ENCODE measurements at places on chromosomes 1 and 21. TPM values are rescaled to one million over a fixed set of nuclear protein-coding genes. Genes with fewer than 3 reads are reported as not detected.
A peak's percentile ranks its signal among the peaks of the same experiment; 100 is the strongest.

ZMYND12 gene
- total RNA-seq: 4.7 TPM

ASPM gene
- 14.5 TPM for total RNA-seq

PCBP3 gene
- 1.7 TPM for total RNA-seq

PRKAA2 gene
- total RNA-seq: 0.93 TPM

SIPA1L2 gene
- 15.9 TPM for total RNA-seq

ELF3 gene
- 0.41 TPM for total RNA-seq

KCNK2 gene
- 29.7 TPM for total RNA-seq

- DNase-seq: no peak
- peaks cover 49% of the 10 kb centered on the region for H3K36me3 ChIP-seq
- no peak overlapping the region for H3K27ac ChIP-seq
- no peaks in the 10 kb centered on the region for H3K27me3 ChIP-seq
- peaks cover 10% of the 10 kb centered on the region for H3K4me1 ChIP-seq
Measured at GRCh38 chr1:183543619-183544204, 46.5 kb downstream of the NCF2 start.

DNA sequence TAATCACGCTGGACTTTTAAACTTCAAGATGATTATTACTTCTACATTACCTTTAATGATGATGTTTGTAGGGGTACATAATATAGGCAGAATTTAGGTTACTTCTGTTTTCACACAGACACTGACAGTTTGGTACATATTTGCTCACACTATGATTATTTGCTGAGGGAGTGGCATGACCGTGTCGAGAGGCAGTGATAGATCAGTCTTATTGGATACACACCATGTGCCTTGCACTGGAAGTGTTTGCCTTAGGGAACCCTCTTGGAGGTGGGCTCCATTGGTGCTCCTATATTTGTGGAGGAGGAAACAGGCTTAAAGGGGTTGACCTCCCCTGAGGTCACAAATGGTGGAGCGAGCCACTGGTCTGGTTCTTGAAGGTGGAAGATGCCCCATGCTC is 132.1 kb downstream of the PRDM2 start:
- H3K27me3 ChIP-seq: no peaks in the 10 kb centered on the region
- no peak for DNase-seq
- no peaks in the 10 kb centered on the region for H3K36me3 ChIP-seq
- H3K4me1 ChIP-seq: no peaks in the 10 kb centered on the region
- no peak overlapping the region for H3K4me3 ChIP-seq

GRCh38 chr21:31997191-31997590 is 124.4 kb downstream of the HUNK start:
- peaks cover 3% of the 10 kb centered on the region for H3K4me1 ChIP-seq
- no peaks in the 10 kb centered on the region for H3K27me3 ChIP-seq
- H3K36me3 ChIP-seq: no peaks in the 10 kb centered on the region
- H3K4me3 ChIP-seq: no peak overlapping the region
- DNase-seq: no peak

DNA sequence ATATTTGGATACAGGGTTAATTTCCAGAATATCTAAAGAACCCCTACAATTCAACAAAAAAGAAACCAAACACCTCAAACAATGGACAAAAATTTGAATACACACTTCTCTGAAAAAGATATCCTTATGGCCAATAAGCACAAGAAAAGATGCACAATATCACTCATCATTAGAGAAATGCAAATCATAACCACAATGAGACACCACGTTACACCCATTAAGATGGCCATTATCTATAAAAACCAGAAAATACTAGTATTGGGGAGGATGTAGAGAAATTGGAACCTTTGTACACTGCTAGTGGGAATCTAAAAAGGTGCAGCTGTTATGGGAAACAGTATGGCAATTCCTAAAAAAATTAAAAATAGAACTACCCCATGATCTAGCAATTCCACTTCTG is 4.9 kb downstream of the ADAM30 start:
- H3K4me3 ChIP-seq: no peak overlapping the region
- no peaks in the 10 kb centered on the region for H3K36me3 ChIP-seq
- H3K27ac ChIP-seq: no peak overlapping the region

DNA sequence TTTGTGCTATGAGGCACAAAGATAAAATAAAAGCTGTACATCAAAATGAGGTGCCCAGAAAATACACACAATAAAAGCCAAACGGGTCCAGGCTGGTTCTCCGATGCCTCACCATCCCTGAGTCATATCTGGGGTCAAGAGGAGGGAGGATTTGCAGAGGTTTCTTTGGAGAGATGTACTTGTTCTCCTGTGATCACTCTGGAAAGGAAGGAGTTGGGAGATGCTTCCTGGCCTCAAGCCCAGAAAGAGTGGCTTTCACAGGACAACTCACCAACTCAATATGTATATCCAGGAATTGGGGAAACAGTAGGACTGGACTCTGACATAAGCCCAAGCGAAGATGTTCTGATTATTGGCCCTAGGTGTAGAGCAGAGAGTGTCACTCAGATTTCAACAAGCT is 51.9 kb downstream of the DIPK1A start:
- H3K27me3 ChIP-seq: no peaks in the 10 kb centered on the region
- DNase-seq: no peak
- no peaks in the 10 kb centered on the region for H3K36me3 ChIP-seq
- H3K4me3 ChIP-seq: no peak overlapping the region
- H3K4me1 ChIP-seq: no peaks in the 10 kb centered on the region

- peak; percentile 41 for DNase-seq
- H3K36me3 ChIP-seq: peaks cover 97% of the 10 kb centered on the region
- no peak overlapping the region for H3K4me3 ChIP-seq
- H3K27ac ChIP-seq: no peak overlapping the region
Measured at GRCh38 chr1:156947818-156948525, 27.5 kb downstream of the LRRC71 start.

DNA sequence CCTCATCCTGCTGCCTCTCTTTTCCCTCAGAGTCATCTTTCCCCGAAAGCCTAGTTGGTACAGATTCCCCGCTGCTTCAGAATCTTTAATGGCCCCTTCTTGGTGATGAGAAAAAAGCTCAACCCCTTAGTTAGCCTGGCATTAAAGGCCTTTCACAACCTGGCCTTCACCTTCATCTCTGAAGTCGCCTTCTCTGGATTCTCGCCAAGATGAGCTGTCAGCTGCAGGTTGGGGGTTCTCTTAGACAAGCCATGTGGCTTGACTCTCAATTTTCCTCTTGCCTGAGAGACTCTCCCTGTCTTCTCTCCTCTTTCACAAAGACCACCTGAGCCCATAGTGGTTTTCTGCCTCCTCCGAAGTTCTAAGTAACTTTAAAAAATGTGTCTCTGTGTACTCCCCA is 15.5 kb upstream of the DISC1 start:
- no peak overlapping the region for H3K4me3 ChIP-seq
- no peaks in the 10 kb centered on the region for H3K36me3 ChIP-seq
- DNase-seq: no peak

DNA sequence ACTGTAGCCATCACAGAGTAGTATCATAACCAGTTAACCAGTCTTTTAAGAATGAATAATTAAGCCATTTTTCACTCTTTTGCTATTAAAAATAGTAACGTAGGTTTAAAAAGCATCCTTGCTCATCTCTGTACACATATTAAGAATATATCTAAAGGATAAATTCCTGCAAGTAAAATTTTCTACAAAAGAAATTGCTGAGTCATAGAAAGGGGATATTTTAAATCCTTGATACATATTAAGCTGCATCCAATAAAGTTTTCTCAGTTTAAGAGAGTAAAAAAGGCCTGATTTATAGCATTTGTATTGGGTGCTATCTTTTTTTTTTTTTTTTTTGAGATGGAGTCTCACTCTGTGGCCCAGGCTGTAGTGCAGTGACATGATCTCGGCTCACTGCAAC is 1.9 kb upstream of the CTH start:
- no peak overlapping the region for H3K27ac ChIP-seq
- no peaks in the 10 kb centered on the region for H3K36me3 ChIP-seq
- no peak for DNase-seq

DNA sequence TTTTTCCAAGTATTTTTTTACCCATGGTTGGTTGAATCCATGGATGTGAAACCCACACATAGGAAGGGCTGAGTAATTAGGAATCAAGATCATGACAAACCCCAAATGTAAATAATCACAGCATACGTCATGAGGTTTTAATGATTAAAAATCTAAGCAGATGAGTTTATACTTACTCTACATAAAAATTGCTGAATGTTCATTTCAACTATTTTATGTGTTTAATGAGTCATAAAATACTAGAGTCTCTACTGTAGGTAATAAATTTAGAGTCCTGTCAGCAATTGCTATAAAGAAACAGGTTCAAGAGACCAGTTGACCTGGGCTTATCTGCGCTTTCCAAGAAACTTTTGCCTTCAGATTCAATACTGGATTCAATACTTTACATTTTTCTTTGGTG is 18.2 kb downstream of the CTH start:
- no peak for DNase-seq
- no peaks in the 10 kb centered on the region for H3K4me1 ChIP-seq
- no peak overlapping the region for H3K4me3 ChIP-seq
- no peak overlapping the region for H3K27ac ChIP-seq

DNA sequence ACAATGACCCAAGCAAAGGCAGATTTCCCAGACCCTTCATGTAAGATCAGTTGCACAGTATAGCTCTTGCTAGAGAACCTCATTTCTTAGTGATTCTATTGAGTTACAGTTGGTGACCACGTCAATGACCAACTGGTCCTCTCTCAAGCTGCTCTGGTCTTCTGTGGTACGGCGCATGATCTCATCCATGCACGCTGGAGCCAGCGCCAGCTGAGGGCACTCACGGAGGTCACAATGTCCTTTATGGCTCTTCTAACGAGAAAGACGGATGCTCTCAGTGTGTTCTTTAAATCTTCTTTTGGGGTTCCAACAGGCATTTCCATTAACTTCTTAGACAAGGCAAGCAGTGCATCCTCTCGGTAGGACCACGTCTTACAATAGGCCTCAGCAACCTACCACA is 22.3 kb downstream of the CEP104 start:
- no peak overlapping the region for H3K4me3 ChIP-seq
- H3K36me3 ChIP-seq: no peaks in the 10 kb centered on the region
- H3K27me3 ChIP-seq: no peaks in the 10 kb centered on the region

GRCh38 chr1:195735140-195735539 is 873.1 kb downstream of the KCNT2 start:
- H3K27me3 ChIP-seq: no peaks in the 10 kb centered on the region
- no peak overlapping the region for H3K27ac ChIP-seq
- H3K4me3 ChIP-seq: no peak overlapping the region
- DNase-seq: no peak
- no peaks in the 10 kb centered on the region for H3K4me1 ChIP-seq

DNA sequence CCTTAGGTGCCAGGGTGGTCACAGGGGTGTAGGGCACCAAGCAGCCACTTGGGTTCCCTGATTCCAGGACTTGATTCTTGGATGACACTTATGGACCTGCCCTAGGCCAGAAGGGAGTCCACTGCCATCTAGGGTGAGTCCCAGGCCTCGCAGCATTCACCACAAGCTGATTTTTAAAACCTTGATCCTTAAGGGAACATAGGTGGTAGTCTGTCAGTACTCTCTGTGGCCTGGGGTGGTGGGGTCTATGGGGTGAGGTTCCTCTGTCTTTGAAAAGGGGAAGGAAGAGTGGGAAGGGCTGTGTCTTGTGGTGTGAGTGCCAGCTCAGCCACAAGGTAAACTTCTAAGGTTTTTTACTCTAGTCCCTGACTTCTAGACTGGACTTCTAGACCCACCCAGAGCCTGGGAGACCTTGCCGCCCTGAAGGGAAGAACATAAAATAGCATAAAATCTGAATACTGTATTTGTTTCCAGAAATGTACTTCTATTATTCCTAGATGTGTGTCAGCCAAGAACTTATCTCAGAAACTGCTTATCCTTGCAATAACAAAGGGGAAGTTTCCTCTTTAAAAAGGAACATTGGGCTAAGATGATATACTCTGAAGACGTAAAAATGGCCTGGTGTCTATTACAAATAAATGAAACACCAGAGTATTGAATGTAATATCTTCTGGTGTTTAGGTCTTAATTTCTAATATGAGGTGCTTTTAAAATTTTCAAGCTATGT is 757.3 kb downstream of the LTN1 start:
- H3K4me3 ChIP-seq: no peak overlapping the region
- no peaks in the 10 kb centered on the region for H3K27me3 ChIP-seq
- peak overlapping the region; percentile 37 for H3K27ac ChIP-seq
- no peak for DNase-seq
- H3K36me3 ChIP-seq: no peaks in the 10 kb centered on the region
- peaks cover 20% of the 10 kb centered on the region for H3K4me1 ChIP-seq

- no peak overlapping the region for H3K27ac ChIP-seq
- H3K27me3 ChIP-seq: no peaks in the 10 kb centered on the region
- no peaks in the 10 kb centered on the region for H3K36me3 ChIP-seq
- H3K4me1 ChIP-seq: no peaks in the 10 kb centered on the region
- DNase-seq: peak; percentile 18
Measured at GRCh38 chr1:94803517-94804441, 16.4 kb upstream of the SLC44A3 start.

DNA sequence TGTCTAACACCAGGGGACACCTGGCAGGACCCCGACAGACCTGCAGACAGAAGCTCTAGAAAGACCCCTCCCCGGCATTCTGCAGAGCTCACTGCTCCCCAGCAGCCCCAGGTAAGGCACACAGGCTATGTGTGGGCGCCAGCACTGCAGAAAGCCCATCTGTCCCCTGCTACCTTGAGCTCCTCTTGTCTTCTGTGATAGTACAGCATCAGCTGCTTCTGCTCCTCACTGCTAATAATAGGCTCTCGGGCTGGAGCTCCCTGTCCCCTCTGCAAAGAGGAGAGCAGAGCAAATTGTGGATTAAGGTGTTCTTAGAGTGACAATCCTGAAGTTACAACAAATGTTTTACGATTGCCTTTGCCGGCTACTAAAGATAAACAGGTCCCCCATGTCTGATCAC is 10.1 kb downstream of the CFAP298 start:
- H3K4me3 ChIP-seq: no peak overlapping the region
- H3K27ac ChIP-seq: no peak overlapping the region
- H3K4me1 ChIP-seq: no peaks in the 10 kb centered on the region
- no peak for DNase-seq
- H3K36me3 ChIP-seq: peaks cover 69% of the 10 kb centered on the region

DNA sequence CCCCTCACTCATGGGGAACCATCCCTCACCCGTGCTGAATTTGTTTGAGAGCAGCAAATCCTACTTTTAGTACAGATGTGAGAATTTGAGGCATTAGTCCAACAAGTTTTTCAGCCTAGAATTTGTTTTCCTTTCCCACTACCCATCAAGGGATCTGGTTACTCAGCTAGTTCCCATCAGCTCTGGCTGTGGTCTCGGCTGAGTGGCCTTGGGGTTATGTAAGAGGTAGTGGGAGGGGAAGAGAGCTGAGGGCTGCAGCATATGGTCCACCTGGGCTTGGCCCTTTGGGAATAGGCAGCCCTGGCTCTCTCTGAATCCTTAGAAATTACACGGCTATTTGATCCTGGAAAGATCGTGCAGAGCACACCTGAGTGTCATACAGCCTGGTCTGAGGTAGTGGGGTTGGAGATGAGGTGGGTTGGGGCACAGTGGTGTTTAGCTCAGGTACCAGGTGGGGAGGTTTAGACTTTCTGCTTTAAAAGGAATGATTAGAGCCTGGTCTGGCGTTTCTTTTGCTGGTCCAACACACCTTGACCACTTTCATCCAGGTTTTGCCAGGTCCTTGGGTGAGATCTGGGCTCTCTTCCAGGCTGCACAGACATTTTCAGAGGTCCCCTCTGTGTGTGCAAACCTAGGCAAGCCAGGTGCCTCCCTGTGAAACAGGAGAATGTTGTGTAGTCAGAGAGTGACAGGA is 4.2 kb downstream of the GSTM4 start:
- H3K4me1 ChIP-seq: peaks cover 8% of the 10 kb centered on the region
- peak overlapping the region; percentile 32 for H3K27ac ChIP-seq
- peaks cover 23% of the 10 kb centered on the region for H3K36me3 ChIP-seq
- DNase-seq: peak; percentile 45
- no peak overlapping the region for H3K4me3 ChIP-seq
- no peaks in the 10 kb centered on the region for H3K27me3 ChIP-seq
